ENCODE measurements at places on chromosomes 12 and 14. TPM values are rescaled to one million over a fixed set of nuclear protein-coding genes. Genes with fewer than 3 reads are reported as not detected.

- peaks cover 21% of the 10 kb centered on the region for H3K36me3 ChIP-seq
- peaks cover 28% of the 10 kb centered on the region for H3K4me1 ChIP-seq
- H3K27ac ChIP-seq: no peak overlapping the region
- peak overlapping the region; percentile 84 for H3K4me3 ChIP-seq
- H3K27me3 ChIP-seq: peaks cover 17% of the 10 kb centered on the region
Measured at GRCh38 chr14:99971087-99971940, 93.9 kb upstream of the EVL start.

DNA sequence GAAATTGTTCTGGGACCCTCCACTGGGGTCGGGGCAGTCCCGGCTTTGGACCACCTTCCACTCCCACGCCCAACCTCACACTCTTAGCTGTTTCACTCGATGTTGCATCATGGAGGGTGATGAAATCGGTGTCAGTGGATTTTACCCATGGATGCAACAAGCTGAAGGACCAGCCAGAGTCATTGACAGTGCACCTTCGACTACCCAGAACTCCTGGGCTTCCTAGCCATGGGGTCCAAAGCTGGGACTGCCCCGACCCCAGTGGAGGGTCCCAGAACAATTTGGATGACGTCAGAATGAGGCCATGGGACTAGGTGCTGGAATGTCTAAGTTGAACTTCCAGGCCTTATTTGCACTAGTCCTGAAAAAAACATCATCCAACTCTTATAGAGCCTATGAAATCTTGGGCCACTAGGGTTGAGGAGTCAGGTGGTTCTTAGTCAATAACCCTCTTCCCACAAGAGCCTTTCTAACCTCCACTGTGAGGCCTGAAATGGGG is 882 bp upstream of the IL23A start:
- no peaks in the 10 kb centered on the region for H3K27me3 ChIP-seq
- no peak for DNase-seq
- peaks cover 23% of the 10 kb centered on the region for H3K4me1 ChIP-seq
- no peak overlapping the region for H3K4me3 ChIP-seq
- no peak overlapping the region for H3K27ac ChIP-seq
- H3K36me3 ChIP-seq: no peaks in the 10 kb centered on the region

DNA sequence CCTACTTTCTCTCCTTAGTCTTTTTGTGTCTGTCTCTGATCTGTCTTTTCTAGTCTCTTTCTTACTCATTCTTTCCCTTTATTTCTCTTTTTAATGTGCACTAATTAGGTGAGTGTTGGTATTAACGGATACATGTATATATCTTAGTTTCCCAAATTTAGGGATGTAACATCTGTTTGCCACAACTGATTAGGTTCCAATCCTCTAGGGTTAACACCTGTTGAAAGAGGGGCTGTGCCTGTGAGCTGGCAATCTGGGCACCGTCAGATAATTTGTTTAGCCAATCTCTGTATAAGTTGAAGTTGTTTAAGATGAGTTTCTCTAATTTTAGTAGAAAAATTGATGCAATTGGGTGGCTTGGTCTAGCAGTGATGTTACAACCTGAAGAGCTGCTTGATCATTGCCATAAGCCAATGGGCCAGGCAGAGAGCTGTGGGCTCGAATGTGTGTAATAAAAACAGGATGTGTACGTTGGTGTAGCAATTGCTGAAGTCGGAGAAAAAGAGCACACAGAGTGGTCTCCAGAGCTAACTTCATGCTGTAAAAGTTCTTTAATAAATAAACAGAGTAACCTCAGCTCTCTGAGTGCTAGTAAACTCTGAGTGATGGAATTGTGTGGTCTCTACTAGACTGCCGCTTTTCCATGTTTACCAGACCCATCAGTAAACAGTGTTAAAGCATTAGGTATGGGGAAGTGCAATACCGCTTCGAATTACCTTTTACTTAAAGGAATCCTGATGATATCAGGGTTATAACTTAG is 18.3 kb upstream of the LYZ start:
- H3K4me1 ChIP-seq: peaks cover 14% of the 10 kb centered on the region
- no peak for DNase-seq
- no peak overlapping the region for H3K4me3 ChIP-seq
- H3K36me3 ChIP-seq: no peaks in the 10 kb centered on the region
- H3K27me3 ChIP-seq: peaks cover 47% of the 10 kb centered on the region

GRCh38 chr12:76746516-76746915 is 17.4 kb upstream of the ZDHHC17 start:
- no peaks in the 10 kb centered on the region for H3K4me1 ChIP-seq
- no peaks in the 10 kb centered on the region for H3K27me3 ChIP-seq
- no peak for DNase-seq

DNA sequence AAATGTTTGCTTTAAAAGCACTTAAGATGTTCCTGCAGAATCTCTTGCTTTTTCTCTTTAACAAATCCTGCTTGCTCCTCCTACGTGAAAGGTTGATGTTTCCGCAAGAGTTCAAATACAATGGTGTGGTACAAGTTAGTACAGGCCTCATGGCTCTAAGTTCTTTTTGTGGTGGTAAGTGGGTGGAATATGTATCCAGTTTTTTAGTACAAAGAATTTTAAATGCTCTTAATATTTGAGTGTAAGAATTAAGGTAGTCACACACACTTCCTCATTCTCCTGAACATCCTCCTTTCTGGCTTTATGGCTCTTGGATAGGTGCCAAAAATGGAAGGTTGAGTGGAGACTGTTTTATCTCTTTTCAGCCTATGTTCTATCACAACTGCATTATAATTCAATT is 1.8 kb downstream of the OTOGL start:
- no peak overlapping the region for H3K27ac ChIP-seq
- no peaks in the 10 kb centered on the region for H3K36me3 ChIP-seq
- H3K4me3 ChIP-seq: no peak overlapping the region
- no peaks in the 10 kb centered on the region for H3K4me1 ChIP-seq
- DNase-seq: no peak

The NR1H4 gene
- not detected for total RNA-seq

All from neural crest cell (in vitro differentiated cells).